ENCODE measurements at places on chromosomes 5 and 9.

DNA sequence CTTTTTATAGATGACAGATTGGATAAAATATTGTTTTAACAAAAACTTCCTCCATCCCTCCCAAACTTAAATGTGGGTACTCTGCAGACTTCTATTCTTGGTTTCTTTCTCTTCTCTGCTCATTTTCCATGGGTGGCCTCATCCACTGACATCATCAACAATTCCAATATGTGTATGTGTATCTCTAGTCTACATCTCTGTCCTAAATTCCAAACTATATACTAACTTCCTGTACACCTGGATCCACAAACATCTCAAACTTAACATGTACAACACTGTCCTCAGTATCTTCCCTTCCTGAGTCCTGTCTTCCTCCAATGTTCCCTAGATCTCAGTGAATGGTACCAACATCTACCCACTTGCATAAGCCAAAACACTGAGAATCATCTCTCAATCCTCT is 28.5 kb upstream of the CDK5RAP2 start:
- no peak for DNase-seq

DNA sequence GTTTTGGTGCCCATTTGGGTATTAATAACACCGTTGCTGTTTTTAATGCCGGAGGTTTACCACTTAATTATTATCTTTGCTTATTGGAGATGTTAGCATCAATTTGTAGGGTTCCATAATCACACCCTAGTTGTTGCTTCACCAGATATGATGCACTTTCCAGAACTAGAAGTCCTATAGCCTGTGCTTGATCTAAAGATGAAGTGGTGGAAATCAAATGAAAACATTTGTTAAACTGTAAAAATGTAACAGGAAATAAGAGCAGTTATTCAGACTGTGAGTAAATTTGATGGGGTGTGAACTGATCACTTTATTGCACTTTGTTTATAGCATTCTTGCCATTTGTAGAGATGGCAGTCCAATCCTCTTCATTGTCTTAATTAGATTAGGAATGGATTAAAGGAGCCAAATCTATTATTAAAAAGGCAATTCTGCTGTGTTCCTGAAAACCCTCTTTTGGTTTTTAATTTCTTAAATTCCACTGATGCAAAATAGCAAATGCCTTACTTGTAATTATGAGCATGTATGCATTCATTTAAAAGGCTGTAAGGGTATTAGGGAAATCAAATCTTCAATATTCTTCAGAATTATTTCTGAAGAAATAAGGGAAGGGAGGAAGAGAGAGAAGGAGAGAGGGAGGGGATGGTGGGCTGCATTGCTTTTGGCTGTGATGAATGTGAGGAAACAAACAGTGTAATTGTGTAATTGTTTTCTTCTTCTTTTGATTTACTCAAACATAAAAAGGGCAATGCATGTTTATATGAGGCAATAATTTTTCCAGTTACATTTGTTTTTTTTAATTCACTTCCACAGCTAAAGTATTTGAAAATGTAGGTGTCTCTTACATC is 675.2 kb upstream of the WWC1 start:
- no peak for DNase-seq

DNA sequence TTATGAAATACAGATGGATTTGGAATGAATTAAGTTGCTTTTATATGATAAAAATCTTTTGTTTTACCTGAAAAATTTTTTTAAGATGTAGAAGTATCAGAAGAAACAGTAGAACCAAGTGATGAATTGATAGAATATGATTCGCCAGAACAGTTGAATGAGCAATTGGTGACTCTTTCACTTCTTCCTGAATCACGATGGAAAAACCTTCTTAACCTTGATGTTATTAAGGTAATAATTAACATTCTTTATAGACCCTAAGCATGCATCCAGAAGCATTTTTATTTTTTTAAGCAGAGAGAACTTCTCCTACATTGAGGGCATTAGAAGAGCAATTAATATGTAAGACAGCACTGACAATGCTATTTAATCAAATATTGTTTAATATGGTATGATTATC is 28.8 kb downstream of the WDR36 start:
- no peak for DNase-seq

GRCh38 chr5:174953871-174954270 is 229.5 kb downstream of the MSX2 start:
- DNase-seq, result no peak

GRCh38 chr9:37187713-37188439 is 67.5 kb downstream of the ZCCHC7 start:
- DNase-seq, result no peak

DNA sequence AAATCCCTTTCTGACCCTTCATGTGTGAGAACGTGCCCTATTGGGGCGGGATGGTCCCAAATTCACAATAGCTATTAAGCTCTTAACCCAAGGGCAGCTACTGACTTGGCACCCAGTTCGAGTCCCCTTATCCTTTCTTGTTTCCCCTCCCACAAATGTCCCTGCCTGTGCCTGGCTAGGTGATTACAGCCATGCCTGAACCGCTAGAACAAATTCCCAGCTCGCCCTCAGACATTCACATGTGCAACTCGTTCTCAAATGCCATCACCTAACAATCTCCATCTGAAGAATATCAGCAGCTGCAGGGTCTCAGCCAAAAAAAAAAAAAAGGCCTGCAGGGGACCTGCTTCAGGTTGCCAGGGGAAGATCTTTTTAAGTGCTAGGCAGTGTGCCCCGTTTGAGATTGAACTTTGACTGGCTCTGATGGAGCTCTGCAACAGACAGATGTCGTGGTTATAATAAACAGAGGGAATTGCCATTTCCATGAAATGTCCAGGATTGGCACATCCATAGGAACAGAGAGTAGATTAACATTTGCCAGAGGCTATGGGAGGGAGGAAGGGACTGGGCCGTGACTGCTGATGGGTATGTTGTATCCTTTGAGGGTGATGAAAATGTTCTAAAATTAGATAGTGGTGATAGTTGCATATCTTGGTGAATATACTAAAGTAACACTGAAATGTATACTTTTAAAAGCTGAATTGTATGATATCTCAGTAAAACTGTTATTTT is 347.2 kb upstream of the WWC1 start:
- no peak for DNase-seq

- no peak for DNase-seq
These were observed 18.5 kb downstream of the PDZD2 start for GRCh38 chr5:31657315-31657979.

DNA sequence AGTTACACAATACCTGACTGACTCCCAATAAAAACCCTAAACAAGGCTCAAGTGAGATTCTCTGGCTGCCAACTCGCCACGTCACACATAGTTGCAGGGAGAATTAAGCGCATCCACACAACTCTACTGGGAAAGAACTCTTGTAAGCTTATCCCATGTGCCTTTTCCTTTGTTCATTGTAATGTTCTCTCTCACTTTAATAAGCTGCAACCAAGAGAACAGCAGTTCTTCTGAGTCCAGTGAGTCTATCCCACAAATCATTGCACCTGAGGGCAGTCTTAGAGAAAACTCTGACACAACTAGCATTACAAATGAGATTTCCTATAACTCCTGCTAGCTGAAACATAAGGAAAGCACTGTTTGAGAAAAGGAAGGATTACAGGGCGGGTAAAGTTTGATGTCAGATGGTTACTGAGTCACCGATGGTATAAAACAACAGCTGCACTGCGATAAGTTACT is 27.4 kb downstream of the CENPK start:
- DNase-seq, result peak; percentile 92

- DNase-seq, result peak; percentile 54
These were observed 828.1 kb upstream of the GRAMD2B start for GRCh38 chr5:125595095-125595494.

- DNase-seq, result no peak
These were observed 49.1 kb upstream of the VPS13A start for GRCh38 chr9:77128125-77128789.

DNA sequence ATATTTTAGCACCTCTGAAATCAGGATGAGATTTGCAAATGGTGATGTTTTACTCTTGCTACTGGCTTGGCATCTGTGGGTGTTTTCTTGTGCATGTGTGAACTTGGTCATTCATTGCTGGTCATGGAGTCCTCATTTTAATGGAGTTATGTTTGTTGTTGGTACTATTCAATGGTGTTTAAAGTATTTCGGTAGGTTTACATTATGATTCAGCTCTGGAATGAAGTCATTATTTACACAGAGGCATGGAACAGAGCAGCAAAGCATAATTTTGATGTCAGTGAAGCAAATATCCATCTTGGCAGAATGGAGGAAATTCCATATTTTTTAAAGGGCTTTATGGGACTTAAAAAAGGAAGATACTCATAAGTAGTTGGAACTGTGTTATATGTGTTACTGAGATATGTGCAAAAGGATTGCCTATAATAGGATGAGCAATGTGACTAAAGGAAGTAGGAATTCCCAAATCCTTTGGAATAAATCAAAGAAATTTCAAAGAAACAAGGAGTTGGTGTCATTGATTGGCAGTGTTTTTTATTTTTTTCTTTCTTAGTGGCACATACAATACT is 147.4 kb downstream of the ACTBL2 start:
- DNase-seq, result peak; percentile 81

GRCh38 chr9:95057101-95057500 is 260.4 kb downstream of the FANCC start:
- peak; percentile 94 for DNase-seq

GRCh38 chr9:95363051-95363841 is 45.7 kb upstream of the FANCC start:
- DNase-seq, result peak; percentile 67

DNA sequence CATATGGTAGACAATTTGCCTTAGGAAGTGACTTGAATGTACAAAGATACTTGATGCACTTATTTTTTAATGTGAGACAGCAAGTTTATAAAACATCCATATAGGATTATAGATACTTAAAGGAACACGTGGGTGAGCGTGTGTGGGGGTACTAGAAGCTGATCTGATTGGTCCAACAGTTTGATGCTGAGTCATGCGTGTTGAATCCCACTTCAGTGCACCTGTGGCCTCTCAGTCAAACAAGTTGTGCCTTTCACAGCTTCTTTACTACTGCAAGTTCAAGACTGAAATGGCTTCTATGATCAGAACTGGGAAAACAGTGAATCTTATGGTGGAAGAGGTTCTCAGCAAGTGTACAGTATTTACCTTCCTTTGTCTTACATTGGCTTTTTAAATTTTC is 98.9 kb downstream of the MAP1B start:
- DNase-seq, result no peak

DNA sequence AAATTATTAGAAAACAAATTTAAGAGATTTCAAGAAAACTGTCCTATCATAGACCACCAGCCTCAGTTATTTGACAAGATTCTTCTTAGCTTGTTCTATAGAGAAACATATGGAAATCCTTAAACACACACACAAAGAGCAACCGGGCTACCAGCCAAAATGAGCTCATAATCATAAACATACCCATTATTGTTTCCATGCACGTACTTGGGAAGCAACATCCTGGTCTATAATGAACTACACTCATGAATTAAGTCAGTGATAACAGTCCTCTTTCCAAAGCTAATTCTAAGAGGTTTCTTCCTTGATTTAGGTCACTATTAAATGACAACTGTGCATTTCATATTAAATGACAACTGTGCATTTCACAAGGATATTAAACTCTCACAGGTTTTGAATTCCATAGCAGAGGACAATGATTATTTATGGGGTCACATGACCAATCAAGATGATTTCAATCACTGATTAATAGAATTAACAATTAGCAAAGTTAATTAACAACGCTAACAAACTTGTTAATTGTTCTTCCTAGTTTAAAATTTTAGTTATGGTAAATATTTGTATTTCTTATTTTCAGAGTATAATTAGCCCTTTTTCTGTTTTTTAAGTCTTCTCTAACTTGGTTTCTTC is 77.0 kb downstream of the OXCT1 start:
- peak; percentile 91 for DNase-seq

DNA sequence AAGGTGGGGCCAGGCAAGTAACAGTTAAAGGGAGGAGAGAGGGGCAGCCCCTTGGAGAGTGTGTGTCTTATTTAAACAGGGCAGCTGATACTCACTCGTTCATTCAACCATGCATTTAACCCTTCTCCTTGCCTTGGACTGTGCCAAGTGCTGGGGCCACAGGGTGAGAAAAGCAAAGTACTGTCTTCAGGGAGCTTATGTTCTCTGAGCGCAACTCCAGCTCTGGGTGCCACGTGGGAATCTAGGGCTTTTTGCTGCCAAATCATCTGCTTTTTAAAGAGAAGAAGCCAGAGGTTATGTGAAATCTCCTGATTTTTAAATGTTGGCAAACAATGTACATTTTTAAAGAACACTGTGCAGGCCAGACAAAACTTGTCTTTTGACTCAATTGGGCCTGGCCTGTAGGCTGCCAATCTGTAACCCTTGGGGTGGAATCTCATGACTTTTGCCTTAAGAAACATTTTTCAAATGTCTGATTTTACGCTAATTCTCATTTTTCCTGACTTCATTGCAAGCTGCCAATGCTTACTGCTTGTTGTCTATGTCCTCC is 157.8 kb downstream of the NTRK2 start:
- no peak for DNase-seq

DNA sequence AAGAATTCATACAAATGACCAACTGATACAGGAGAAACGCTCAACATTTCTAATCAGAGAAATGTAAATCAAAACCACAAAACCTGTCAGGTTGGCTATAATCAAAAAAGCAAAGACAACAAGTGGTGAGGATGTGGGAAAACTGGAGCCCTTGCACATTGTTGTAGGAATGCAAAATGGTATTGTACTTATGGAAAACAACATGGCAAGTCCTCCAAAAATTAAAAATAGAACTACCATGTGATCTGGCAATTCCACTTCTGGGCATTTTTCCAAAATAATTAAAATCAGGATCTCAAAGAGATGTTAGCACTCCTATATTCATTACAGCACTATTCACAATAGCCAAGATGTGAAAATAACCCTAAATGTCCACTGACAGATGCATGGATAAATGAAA is 76.1 kb downstream of the FNIP1 start:
- DNase-seq, result peak; percentile 12

DNA sequence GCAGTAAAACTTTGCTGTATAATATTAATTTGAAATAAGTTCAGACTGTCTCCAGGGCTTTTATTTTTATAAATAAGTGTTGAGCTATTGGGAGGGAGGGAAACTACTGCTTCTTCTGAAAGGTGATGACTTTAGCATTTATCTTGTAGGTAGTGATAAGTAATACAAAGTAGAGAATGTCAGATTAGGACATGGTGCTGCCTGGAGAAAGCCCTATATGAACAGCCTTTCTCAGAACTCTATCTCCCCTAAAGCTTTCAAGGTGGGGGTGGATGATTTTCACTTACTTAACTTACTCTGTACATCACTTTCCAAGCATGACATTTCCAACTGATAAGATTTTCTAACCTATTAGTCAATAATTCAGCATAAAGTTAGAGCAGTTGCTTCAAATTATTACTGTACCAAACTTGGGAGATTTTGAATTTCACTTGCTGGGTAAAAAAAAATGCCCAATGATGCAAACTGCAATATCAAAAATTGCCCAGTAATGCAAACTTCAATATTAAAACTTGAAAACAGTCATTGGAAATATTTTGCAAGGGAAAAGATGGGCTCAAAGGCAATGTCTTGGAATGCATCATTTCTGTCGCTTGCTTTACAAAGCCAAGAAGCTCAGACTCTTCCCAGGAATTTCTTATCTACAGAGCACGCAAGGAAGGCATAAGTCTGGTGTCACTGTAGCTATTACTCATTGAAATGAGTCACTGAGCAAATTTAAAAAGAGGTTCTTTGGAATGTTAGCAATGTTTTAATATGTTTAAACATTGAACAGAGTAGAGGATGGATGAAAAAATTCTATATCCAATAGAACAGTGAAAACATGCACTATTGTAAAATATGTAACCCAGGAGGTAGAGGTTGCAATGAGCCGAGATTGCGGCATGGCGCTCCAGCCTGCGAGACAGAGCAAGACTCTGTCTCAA is 569.5 kb downstream of the PSAT1 start:
- DNase-seq, result peak; percentile 91

- no peak for DNase-seq
These were observed 381.6 kb downstream of the TMEM38B start for GRCh38 chr9:106075960-106076327.

GRCh38 chr5:172832383-172833315 is 1.4 kb upstream of the ERGIC1 start:
- peak; percentile 33 for DNase-seq

All from fibroblast of villous mesenchyme (primary cell).